ENCODE measurements at places on chromosomes 16 and 17.
A peak's percentile ranks its signal among the peaks of the same experiment; 100 is the strongest.

DNA sequence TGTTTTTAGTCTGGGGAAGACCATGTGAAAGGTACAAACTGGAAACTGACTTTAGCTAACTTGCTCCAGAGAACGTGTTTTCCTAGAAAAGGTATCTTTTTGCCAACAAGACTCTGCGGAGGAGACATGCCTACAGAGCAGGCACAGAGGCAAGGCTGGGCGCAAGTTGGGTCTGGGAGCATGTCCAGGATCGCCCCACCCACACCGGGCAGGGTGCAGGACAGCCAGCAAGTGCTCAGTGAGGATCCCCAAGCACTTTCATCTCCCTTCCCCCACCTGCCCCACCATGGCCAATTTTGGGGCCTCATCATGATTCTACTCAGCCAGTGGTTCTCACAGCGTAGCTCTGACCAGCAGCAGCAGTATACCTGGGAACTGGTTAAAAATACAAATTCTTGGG lies 18.2 kb upstream of the ROGDI start:
- no peak for DNase-seq

DNA sequence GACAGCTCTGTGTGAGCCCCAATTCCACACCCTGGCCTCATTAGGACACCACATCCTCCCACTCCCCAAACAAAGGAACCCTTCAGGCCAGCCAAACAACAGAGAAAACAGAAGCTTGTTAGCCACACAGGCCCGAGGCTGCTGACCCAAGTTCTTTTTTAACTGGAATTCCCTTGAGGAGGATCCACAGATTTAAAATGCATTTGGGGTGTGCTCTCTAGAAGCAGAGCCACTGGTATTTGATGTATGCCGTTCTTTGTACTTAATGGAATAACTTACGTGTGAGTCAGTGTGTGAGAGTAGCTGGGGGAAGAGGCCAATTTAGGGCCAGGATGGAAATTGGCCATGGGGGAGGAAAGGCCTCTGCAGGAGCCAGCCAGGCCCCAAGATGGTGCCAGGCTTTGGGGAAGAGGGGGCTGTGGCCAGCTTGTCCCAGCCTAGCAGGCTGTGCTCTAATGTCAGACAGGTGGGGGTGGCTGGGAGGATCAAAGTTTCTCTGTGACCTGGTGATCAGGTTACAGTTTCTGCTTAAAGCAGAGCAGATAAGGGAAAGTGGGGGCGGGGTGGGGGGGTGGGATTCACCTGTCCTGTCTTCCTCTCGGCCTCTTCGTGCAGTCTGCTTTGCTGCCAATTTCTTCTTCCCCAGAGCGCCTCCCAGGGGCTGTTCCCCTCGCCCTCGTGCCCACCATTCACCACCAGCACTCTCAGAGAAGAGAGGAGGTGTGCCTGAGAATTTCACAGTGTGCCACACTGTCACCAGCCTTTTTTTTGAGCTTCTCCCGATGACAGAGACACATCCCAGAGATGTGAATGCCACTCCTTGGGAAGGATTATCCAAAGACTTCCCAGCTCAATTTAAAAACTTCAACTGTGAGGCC lies 50.8 kb downstream of the TOM1L2 start:
- no peak for DNase-seq

DNA sequence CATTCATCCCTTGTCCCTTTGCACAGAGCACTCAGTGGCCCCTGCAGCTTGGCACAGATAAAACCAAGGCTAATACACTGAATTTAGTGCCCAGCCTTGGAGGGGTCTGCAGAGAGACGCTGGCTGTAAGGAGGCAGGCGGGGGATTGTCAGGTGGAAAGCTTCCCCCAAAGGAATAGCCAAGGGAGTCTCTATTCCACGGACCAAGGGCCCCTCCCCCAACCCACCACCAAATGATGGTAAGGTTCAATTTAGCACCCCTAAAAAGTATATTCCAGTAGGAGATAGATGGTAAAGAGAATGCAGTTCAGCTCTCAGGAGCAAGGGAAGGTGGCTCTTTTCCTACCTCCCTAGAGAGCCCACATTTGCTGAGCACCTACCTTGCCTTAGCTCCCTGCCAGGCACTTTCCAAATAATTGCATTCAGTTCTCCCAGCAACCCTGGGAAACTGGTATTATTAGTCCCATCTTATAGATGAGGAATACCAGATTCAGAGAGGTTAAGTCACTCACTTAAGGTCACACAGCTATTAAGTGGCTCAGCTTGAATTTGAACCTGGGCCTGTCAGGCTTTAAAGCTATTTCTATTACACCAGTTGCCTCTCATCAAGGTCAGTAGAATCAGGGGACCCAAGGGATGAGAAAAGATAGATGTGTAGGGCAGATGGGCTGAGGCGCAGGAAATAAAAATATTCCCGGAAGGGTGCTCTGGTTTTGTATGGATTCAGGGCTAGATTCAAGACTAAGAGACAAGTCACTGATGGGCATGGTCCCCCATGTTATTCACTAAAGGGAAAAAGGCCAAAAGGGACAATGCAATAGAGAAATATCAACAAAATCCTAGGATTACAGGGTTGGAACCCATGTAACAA lies 20.0 kb upstream of the ZFHX3 start:
- no peak for DNase-seq

DNA sequence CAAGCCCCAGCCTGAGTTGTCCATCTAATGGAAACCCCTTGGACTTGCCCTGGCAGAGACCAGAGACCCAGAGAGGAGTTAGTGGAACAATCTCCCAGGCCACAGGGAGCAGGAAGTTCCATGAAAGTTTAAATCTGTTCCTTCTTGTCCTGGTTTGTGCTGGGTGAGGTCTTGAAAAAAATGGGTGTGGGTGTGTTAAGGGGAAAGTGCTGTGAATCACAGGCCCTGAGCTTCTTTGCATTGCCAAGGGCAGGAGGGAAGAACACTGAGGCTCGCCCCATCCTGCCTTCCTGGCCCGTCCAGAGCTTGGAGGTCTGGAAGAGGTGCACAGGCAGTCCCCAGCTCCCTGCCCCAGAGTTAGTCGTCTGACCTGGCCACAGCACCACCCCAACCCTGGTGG lies 2.3 kb downstream of the ADORA2B start:
- no peak for DNase-seq

- no peak for DNase-seq
These were observed at the start of gene C16orf89 for GRCh38 chr16:5065813-5066212. TSS of gene C16orf89 (minus strand) at chr16:5065956. CDS start at chr16:5065908, 48 bp downstream.

GRCh38 chr16:88642881-88643643 lies 4.7 kb downstream of the IL17C start:
- no peak for DNase-seq

GRCh38 chr16:57938936-57939871 lies 31.7 kb downstream of the CNGB1 start:
- no peak for DNase-seq

DNA sequence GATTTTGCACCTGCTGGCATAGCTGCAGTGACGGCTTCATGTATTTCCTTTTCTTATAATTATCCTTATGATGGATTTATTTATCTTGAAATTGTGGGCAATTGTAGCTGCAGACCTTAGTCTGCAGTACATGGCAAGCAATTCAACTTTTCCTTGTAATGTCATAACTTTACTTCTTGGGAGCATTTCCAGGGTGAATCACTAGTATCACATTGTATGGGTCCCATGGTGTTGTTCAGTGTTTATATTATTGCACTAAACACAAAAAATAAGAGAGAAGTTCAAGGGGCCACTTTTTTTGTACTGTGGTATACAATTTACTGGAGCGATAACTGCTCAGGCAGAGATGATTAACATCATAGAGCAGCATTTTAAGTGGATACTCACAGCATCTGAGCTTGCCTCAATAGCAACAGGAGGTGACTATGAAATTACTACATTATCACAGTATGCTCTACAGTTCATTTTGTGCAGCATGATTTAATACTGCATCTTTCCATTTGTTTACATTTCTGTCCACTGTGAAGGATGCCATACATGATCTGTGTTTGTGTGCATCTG lies 169.5 kb downstream of the STX8 start:
- DNase-seq = no peak

DNA sequence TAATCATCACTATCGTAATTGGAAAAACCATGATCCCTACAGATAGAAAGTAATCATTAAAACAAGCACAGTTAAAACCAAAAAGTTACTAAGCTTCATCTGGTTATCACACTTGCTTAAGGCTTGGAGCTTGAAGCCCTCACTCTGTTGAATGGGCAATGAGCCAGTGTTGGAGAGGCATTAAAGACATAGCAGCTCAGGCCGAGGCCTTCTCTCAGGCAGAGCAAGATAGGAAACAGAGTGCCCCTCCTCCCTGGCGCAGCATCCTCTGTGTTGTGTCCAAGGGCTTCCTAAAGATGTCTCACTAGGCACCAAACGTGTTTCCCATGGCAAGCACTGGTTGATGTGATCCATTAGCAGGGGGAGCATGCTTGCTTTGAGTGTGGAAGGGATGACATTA lies 34.9 kb upstream of the LGALS9 start:
- DNase-seq = no peak

DNA sequence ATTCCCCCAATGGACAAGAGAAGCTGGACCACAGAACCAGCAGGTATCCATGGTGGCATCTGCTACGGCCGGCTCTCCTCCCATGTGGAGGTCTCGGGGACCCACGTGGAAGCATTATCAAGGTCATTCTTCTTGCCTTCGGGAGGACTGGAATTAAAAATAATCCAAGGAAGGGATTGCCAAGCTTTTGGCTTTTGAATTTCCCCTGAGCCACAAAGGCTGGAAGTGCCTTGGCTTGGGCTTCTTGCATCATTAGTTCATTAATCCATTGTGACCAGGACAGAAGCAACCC lies 16.1 kb downstream of the NAGPA start:
- no peak for DNase-seq

DNA sequence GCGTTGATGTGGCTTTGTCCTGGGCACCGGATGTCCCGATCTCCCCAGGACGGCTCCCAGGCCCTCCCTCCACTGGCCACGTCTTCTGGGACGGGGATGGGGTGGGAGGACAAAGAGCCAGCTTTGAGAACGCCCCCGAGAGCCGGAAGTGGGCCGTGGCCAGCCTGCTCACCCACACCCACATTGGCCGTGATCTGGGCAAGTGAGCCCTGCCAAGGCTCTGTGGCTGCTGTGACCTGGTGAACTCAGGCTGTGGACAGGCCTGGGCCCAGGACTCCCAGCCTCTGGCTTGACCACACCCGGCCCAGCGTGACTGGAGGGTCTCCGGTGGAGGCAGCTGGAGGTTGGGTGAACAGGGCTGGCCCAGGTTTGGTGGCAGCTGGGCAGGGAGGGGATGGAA lies 3.3 kb downstream of the CDH15 start:
- DNase-seq = no peak

GRCh38 chr17:29102741-29103181 lies 59.8 kb downstream of the PIPOX start:
- DNase-seq = no peak

DNA sequence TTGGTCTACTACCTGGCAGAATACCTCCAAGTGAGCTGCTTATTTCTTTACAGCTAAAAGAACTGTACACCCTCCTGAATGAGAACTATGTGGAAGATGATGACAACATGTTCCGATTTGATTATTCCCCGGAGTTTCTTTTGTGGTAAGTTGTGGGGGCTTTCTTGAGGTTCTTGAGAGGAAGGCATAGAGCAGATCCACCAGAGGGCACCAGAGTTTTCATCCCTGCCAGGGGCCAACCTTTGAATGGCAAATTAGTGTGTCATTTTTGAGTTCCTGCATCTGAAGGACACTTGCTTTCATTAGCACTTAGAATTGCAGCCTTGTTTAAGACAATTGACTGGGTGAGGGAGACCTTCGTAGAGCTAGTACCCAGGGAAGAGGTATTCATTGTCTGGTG lies 35.0 kb downstream of the NMT1 start:
- DNase-seq = no peak

DNA sequence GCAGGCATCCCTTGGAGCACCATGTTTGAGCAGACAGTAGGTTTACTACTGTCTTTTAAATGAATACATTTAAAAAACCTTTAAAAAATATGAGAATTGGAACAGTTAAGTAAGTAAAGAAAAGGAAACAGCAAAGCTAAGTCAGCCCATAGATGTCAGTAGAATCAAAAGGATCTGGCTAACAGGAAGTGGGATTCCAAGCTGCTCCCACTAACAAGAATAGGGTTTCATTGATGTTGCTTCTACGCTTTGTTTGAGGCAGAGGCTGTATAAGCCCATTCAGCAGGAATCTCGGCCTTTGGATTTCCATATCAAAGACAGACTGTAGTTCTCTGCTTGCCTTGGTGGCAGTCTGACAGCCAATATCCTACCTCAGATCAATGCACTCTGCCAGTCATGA lies 122.9 kb upstream of the ELAC2 start:
- no peak for DNase-seq

GRCh38 chr17:36703860-36704266 lies 102.5 kb downstream of the MRM1 start:
- peak; percentile 50 for DNase-seq

GRCh38 chr17:3956327-3956957 lies 7.8 kb downstream of the ATP2A3 start:
- no peak for DNase-seq

DNA sequence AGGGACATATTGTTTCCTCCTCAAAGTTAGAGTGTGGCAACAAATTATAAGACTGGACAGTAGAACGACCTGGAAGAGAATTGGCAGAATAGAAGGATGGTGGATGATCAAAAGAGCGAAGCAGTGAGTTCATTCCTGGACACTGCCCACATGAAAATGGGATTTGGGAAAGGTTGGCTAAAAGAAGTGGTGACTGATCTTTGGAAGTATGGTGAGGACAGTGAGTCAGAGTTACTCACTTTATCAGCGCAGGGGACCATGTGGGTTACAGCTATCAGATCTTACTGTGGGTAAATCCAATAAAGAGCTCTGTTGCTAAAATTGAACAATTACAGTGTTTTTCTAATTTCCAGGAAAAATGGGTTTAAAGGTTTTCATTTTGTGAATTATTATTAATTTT lies 2.7 kb upstream of the TANC2 start:
- DNase-seq = no peak

DNA sequence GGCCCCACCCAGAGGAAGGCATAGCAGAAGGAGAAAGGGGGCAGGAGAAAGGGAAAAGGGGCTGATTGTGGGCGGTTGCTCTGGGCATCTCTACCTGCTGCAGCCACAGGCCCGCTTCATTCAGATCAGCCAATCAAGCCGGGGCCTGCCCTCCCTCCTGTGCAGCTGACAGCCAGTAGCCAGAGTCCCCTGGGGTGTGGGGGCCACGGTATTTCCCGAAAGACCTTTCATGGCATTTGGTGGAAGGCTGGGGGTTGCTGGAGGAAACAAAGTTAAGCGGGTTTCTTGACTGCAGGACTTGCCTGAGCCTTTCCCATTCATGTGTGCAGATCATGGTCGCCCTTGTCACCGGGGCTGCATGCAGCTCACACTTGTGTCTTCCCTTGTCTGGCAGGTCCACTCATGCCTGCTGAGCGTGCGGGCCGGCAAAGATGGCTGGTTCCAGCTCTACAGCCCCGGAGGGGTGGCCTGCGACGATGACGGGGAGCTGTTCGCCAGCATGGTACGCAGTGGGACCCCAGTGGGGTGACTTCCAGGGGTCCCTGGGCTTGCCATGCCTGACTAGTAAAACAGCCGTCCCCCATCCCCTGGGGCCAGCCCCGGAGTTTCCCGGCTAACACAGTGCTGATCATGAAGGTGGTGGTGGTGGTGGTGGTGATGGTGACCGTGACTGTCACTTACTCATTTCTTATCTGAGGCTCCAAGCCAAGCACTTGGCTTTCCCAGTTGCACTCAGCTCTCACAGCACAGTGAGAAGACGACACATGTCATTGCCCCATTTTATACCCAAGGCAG lies 82.7 kb upstream of the PLCG2 start:
- peak; percentile 13 for DNase-seq
